ENCODE measurements at places on chromosomes 13 and 19.

- DNase-seq, result peak; percentile 65
Observed at GRCh38 chr13:41411522-41411921, 45.8 kb upstream of the RGCC start.

DNA sequence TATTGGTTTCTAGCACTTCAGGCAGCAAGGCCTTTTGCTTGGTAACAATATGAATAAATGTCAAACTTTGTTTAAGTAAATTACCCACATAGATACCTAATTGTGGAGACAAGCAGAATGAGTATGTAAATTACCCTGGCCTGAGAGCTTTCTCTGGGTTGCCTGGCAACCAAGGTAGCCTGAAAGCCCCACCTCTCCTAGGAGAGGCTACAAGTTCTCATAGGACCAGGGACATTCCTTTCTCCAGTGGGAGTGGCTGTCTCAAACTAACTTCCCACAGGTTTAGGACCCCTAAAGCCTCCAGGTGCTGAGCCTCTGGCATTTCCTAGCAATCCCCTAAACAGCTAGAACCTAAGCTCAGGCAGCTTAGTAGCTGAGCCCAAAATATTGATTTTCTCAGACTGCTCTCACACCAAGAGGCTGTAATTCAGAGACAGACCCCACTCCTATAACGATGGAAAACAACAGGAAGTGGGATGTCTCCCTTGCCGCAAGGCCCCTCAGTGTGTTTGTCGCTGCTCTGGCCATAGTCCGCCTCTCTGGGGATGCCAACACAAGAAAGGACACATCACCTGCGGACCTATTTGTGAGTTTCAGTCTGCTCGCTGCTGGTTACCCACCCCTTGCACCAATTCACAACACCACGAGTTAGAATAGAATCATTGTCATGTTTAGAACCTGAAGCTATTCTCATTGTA, 207.3 kb downstream of the DLEU7 start:
- no peak for DNase-seq

- no peak for DNase-seq
Observed at GRCh38 chr13:53092931-53093330, 64.3 kb downstream of the OLFM4 start.

DNA sequence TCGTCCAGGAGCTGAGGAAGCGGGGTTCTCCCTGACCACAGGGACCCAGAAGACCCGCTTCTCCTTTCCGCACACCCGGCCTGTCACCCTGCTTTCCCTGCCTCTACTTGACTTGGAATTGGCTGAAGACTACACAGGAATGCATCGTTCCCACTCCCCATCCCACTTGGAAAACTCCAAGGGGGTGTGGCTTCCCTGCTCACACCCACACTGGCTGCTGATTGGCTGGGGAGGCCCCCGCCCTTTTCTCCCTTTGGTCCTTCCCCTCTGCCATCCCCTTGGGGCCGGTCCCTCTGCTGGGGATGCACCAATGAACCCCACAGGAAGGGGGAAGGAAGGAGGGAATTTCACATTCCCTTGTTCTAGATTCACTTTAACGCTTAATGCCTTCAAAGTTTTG, 18.9 kb downstream of the VASP start:
- DNase-seq, result no peak

GRCh38 chr13:51370116-51370515, 30.6 kb downstream of the SERPINE3 start:
- no peak for DNase-seq

DNA sequence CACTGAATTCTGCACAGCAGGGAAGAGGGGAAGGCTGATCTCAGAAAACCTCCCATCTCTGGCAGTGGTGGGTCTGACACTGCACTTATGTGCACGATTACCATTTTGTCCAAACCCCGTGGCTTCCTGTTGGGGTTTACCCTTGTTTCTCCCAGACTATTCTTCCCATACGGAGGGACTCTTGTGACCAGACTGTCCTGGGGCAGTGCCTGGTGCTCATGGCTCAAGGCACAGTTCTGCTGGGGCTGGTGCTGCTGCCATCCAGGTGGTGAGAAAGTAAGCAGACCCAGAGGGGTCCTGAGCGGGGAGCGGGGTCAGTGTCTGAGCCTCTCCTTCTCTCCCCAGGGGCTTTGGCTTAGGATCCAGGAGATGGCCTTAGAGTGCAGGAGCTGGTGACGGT, 5.1 kb upstream of the SIGLEC9 start:
- DNase-seq, result no peak

- DNase-seq, result no peak
Observed at GRCh38 chr13:107066355-107066754, 498.4 kb upstream of the ARGLU1 start.

DNA sequence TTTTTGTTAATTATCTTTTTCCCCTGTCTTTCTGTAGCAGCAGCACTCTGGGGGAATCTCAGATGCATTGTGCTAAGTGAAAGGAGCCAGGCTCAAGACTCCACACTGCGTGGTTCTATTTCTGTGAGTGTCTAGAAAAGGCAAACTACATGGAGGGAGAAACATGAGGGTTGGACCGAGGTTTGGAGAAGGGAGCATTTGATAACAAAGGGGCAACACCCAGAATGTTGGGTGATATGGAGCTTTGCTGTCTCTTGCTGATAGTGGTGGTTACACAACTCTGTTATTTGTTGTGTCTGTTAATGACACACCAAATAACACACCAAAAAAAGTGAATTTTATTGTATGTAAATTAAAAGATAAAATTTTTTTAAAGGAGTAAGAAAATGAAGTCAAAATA, 107.8 kb downstream of the COL4A2 start:
- no peak for DNase-seq

DNA sequence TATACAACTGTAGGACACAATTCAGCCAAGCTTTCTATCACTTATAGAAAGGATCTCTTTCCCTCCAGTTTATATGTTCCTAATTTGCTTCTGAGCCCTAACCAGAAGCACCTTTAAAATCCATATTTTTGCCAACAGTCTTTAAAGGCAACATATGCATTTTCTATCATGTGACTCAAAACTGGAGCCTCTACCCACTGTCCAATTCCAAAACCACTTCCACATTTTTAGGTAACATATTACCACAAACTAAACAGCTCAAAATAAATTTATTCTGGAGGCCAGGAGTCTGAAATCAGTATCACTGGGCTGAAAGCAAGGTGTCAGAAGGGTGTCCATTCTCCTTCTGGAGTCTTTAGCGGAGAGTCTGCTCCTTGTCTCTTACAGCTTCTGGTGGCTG, 15.9 kb upstream of the EFNB2 start:
- no peak for DNase-seq

- DNase-seq, result no peak
Observed at GRCh38 chr19:28869459-28869858, 343.5 kb downstream of the UQCRFS1 start.

GRCh38 chr19:48678201-48678600, 5.4 kb upstream of the NTN5 start:
- DNase-seq, result no peak

- no peak for DNase-seq
Observed at GRCh38 chr13:25478186-25478585, 106.4 kb downstream of the ATP8A2 start.

DNA sequence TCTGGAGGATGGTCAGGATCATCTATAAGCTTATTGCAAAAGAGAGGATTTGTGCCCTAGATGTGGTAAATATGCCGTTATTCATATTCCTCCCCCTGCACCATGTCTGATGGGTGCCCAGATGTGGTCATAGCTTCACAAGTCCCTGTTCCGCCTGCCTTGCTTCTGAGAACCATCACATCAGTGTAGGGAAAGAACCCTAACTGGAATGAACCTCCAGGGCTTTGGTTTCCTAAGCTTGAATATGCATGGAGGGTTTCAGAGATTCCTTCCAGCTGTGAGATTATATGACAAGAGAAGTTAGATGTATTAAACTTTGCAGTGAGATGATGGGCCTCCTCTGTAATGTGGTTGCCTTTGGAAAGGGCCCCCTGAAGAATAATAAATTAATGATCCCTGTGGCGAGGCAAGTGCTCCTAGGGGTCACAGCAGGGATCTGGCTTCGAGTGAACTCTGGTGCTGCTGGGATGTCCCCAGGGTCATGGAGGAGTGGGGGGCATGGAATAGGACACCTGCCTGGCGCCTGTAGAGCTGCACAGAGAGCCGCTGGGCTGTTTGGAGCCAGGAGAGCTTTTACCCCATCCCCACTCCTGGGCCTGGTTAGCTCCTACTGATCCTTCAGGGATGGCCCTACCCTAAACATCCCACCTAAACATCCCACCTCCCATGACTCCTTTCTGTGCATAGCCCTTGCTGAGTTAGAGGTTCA, 56.0 kb upstream of the IRS2 start:
- no peak for DNase-seq

- no peak for DNase-seq
Observed at GRCh38 chr13:74443631-74444030, 309.4 kb upstream of the KLF12 start.

- no peak for DNase-seq
Observed at GRCh38 chr19:12720851-12721655, 2.7 kb downstream of the TNPO2 start.

- DNase-seq, result no peak
Observed at GRCh38 chr13:59745392-59745788, 418.3 kb downstream of the DIAPH3 start.

Measured in left forelimb (tissue), 1 donor.